Stimulated activated CD8-positive, alpha-beta memory T cell treated with anti-CD3 and anti-CD28 coated beads, Interleukin-4, amount 100 ng/mL, for 1 hour (primary cell): ENCODE measurements at places on chromosomes 7 and 10.

GRCh38 chr7:150631866-150632864 lies at the start of gene GIMAP6:
Gene GIMAP6, minus strand, starts transcription at chr7:150632385. Its CDS starts 2,243 bp downstream, at chr7:150630142.
- peak; percentile 24 for DNase-seq

DNA sequence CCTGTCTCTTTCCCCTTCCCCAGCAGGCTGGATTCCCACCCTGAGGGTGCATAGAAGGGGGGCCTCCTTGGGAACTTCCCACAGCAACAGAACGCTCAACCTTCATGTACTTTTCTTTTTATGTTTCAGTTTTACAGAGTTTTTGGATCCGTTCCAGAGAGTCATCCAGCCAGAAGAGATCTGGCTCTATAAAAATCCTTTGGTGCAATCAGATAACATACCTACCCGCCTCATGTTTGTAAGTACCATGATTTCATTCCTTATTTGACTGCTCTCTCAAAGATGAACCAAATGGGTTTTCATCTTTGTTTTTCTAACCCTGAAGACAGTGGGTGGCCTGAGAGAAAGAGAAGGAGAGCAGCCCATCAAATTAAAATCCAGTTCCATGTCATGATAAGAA lies 46.7 kb downstream of the PLPP4 start:
- DNase-seq, result no peak

- DNase-seq, result no peak
Observed at GRCh38 chr10:132724446-132724845, 61.5 kb downstream of the NKX6-2 start.

DNA sequence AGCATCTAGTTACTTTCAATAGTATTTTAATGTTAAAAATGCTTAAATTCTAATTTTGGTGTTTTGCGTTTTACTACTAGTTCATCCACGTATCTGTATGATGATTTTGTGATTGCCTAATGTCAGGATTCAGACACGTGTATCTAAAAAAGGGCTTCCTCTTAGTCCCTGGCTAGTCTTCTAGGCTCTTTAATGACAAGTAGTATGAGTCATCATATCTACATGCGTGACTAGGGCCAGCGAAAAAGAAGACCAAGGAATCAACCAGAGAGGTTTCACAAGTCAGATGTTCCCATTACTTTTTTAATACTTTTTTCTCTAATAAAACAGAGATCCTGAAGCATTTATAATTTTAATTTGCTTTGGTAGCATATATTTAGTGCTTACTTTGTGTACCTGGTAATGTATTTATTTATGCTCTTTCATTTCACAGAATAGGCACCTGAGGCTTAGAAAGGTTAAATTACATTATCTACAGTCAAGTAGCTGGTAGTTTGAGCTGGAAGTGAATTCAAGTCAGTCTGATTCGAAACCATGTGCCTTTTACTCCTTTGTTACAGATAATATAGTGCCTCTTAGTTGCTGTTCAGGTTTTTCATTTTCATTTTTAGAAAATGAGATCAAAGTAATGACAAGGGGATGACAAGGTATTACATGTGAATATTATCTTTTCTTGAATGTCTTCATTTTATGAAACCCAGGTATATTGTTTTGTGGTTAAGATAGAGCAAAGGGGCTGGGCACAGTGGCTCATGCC lies 140.3 kb downstream of the FOXP2 start:
- no peak for DNase-seq

DNA sequence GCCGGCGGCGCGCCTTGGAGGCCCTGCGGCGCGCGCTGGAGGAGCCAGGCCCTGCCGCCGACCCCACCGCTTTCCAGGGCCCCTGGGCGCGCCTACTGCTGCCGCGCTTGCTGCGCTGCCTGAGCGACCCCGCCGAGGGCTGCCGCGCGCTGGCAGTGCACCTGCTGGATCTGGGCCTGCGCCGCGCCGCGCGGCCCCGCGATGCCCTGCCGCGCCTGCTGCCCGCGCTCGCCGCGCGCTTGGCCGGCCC lies 280 bp downstream of the DNAAF5 start:
- no peak for DNase-seq

DNA sequence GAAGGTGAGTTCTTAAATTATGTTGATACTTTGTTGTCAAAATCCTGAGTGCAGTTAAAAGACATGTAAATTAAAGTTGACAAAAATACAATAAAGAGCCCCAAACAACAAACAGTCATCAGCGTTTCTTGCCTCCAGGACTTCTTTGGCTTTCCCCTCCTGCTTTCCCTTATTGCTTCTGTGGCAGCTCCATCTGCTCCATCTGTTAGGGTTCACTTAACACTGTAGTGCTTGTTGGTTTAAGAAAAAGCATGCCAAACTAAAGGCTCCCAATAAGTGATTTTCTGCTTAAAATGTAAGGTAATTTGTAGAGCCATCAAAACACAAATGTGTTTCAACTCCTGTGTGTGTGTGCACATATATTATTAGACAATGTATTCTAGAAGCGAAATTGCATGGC lies 254.3 kb upstream of the GNAI1 start:
- no peak for DNase-seq

- DNase-seq, result no peak
Observed at GRCh38 chr7:28224172-28224571, 43.6 kb upstream of the JAZF1 start.

GRCh38 chr10:90665905-90666662 lies 191.8 kb downstream of the HTR7 start:
- DNase-seq, result no peak

- DNase-seq, result no peak
Observed at GRCh38 chr7:27199849-27200760, at the start of gene HOXA13. Gene HOXA13, minus strand, starts transcription at chr7:27200091. Its CDS starts 14 bp downstream, at chr7:27200077.

GRCh38 chr7:1881946-1882345 lies 211.9 kb downstream of the ELFN1 start:
- DNase-seq, result no peak

DNA sequence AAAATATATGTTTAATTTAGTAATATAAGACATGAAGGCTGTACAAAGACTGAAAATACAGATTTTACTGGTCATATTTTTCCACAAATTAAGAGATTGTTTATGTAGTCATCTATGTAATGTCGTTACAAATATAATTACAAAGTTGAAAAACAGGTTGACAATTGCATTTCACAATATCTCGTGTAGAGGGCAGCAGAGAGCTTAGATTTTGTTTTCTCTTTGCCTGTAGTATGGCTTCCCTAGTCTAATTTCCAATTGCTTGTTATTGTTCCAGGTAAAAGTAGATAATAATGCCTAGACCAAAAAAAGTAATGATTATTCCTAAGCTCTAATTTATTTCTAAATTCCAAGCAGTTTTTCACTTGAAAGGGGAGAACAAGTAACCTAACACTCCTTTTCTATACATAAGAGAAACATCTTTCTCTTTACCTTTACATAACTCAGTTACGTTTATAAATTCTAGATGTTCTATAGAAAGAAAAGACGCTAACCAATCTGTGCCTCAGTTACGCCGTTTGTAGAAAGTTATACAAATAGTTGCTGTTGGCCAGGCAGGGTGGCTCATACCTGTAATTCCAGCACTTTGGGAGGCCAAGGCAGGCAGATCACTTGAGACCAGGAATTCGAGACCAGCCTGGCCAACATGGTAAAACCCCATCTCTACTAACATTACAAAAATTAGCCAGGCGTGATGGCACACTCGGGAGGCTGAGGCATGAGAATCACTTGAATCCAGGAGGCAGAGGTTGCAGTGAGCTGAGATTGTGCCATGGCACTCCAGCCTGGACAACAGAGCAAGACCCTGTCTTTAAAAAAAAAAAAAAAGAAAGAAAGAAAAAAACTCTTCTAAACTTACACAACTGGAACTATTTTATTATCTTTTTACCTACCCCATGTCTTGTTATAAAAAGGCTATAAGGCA lies 30.0 kb downstream of the NET1 start:
- no peak for DNase-seq

- DNase-seq, result no peak
Observed at GRCh38 chr10:24920907-24921881, 31.2 kb downstream of the PRTFDC1 start.

GRCh38 chr10:24762966-24763623 lies 39.4 kb upstream of the ARHGAP21 start:
- no peak for DNase-seq

DNA sequence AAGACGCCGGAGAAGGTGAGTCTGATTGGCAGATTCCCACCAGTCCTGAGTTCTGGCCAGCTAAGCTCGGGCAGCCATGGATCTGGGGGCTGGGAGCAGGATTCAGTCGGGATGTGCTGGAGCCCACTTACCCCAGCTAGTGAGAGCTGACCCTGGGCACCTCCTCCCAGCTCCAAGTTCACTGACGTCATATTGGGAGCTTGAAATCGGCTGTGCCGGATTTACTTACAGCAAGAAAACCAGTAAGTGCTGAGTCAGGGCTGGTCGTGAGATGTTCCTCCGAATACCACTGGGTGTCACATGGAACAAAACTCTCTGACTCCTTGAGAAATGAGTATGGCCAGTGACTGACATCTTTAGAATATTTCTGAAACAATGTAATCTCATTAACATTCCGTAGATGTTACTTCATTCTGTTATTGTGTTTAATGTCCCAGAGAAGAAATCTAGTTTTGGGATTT lies 621.2 kb downstream of the SDK1 start:
- DNase-seq, result no peak

- DNase-seq, result no peak
Observed at GRCh38 chr7:142939226-142939910, at the start of gene LLCFC1. Gene LLCFC1, plus strand, starts transcription at chr7:142939484. Its CDS starts 138 bp downstream, at chr7:142939622.

DNA sequence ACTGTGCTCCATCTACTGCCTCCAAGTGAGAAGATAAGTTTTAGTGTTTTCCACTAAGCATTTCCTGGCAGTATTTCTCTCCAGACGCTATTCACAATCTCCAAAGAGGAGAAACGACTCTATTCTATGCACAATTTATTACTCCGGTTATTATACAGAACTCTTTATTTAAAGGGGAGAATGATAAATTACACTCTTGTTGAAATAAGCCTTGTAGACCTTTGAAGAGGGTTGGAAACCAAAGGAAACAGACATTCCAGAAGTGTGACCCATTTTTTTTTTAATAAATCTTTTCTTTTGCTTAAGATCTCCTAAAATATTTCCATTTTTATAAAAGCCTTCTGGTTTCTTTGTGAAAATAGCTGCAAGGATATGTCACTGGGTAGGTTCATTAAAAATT lies 76.1 kb upstream of the HDAC9 start:
- DNase-seq, result no peak
